CD4-positive, alpha-beta T cell treated with Interleukin-12 subunit alpha and Interleukin-12 subunit beta, for 1 hour (primary cell): ENCODE measurements at places on chromosomes 11 and 22.

DNA sequence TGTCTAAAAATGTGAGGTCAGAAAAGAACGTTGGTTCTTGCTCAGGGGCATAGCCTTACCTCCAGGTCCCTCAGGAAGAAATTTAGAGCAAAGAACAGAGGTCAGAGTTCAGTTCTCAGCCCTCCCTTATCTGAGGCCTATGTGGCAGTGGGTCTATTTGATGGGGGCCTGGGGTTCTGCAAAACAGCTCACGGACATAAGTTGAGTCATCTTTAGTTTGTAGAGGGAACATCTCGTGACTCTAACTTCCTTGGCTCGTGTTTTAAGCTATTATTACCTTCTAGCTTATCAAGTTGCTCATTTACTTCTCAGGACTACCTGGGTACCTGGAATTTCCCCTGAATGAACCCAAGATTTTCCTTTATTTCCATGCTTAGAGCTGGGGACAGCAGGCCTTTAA is 91.3 kb upstream of the AMOTL1 start:
- no peak for DNase-seq

DNA sequence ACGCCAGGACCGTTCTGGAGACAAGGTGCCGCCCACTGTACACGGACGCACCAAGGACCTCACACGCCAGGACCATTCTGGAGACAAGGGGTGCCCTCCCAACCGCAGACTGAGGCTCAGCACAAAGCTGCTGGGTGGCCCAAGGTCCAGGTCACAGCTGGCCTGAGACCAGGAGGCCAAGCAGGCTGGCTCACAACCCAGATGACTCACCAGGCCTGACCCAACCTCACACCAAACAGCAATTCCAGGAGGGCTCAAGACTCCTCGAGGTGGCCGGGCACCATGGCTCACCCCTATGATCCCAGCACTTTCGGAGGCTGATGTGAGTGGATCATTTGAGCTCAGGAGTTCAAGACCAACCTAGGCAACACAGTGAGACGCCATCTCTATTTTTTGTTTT is 14.8 kb downstream of the BRD1 start:
- no peak for DNase-seq

DNA sequence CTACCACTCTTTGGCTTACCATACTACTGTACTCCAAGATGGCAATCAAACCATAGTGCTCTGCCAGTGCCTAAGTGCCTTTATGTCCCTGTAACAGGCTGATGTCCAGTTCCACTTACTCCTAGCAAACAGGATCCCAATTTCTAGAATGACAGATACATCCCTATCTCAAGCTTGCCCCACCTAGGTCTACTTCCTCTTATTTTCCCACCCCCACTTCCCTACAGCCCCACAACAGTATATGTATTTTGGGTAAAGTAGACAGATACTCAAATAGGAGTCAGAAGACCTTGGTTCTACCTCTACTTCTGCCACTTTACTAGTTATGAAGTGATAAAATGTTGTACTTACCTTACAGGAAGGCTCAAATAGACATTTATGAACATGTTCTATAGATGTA is 24.1 kb downstream of the SIK3 start:
- no peak for DNase-seq

- no peak for DNase-seq
Measured at GRCh38 chr11:130465263-130465662, 16.8 kb downstream of the ADAMTS15 start.

DNA sequence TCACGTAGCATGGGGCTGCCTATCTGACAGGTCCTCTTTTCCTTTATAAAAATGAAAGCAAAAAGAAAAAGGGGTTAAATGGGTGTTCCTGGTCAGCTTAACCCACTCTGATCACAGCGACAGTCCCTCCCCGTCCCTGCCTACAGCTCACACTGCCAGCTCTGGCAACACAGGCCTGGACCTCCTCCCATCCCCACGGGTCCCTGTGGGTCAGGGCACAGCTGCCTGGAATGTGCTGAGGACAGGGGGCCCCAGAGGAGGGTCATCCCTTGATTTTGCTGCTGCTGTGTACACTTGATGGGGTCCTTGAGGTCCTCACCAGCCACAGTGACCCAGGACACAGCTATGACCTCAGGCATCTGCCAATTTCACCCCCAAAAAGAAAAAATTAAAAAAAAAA is 29.6 kb upstream of the CYP2D6 start:
- no peak for DNase-seq
